Left lobe of liver (tissue), 2 donors: ENCODE measurements at places on chromosomes 2 and 18.

GRCh38 chr2:73034661-73035375 lies 36.7 kb downstream of the SFXN5 start:
- no peak for DNase-seq

GRCh38 chr2:198371921-198372543 lies 567.6 kb downstream of the PLCL1 start:
- no peak for DNase-seq

DNA sequence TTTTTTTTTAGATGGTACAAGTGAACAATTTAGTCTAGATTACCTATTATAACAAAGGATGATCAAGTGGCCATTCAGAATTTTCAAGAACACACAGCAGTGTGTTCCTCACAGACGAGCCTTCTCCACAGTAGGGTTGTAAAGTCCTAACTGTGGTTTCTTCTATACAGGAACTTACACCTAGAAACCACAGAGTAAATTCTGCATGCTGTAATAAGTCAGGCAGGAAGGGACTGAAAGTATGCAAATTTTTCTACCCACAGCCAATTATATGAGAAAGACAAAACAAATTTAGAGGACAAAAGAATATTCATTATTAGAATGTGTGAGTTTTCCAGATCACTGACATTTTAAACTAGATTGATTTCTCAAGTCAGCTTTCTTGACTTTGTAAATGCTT lies 99.5 kb downstream of the RBMS1 start:
- DNase-seq: no peak

GRCh38 chr2:228135300-228135699 lies 46.2 kb downstream of the SPHKAP start:
- no peak for DNase-seq

DNA sequence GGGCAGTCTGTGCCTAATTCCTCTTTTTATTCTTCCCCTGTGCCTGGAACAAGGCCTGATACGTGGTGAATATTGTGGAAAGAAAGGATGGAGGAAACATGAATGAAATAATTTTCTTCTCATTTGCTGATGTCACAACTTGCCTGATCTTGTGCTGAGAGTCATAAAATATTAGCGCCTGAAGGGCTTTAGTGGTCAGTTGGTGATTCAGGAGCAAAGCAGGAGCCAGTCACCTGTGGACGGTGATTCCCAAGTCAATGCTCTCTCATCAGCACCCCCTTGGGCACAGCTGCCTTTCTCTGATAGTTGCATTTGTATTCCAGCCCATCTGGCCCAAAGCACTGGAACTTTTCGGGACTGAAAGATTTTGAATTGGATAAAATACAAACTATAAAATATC lies 502.6 kb upstream of the RAB12 start:
- no peak for DNase-seq

DNA sequence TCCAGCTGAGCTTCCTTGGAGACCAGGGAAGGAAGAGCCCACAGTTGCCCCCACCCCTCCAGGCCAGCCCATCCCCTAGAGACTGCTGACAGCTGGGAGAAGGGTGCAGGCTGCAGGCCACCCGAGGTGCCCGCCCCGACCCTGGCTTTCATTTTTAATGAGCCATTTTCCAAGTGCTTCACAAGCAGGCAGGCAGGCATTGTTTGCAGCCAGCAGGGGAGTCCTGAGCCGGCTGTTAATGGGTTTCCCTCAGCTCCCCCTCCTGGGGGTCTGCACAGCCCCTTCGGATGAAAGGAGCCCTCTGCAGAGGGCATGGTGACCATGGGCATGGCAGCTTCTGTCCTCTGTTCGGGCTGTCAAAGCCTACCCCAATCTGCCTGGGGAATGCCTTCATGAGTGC lies 94.5 kb downstream of the ZBTB7C start:
- no peak for DNase-seq
